ENCODE measurements at places on chromosomes 1 and 21.

DNA sequence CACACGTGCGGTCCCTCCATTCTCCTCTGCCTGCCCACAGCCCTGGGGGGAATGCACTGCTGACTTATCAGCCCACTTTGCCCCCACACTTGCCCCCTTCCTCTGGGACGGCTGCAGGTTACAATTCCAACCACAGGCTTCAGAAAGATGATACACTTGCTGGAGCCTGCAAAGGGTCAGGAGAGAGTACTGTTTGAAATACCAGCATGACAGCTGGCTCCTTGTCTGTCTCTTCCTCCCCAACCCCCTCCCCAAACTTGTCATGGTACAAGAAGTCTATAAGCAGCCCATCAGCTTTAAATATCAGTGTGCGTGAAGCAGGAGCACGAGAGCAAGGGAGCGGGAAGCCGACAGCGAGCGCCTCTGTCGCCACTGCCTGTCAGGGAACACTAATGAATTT, 62.4 kb downstream of the ERI3 start:
- no peak for DNase-seq

DNA sequence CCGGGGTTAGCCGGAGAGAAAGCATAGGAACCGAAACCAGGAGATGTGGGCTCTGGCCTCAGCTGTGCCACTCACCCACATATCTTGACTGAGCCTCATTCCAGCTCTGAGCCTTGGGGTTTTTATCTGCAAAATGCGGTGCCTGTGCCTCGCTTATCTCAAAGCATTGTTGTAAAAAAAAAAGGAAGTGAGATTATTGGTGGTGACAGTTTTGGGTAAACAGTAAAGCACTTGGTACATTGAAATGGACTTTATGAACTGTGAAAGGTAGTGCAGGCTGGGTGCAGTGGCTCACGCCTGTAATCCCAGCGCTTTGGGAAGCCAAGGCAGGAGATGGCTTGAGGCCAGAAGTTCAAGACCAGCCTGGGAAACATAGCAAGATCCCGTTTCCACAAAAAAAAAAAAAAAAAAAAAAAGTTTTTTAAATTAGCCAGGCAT, 3.8 kb downstream of the PTAFR start:
- peak; percentile 38 for DNase-seq

DNA sequence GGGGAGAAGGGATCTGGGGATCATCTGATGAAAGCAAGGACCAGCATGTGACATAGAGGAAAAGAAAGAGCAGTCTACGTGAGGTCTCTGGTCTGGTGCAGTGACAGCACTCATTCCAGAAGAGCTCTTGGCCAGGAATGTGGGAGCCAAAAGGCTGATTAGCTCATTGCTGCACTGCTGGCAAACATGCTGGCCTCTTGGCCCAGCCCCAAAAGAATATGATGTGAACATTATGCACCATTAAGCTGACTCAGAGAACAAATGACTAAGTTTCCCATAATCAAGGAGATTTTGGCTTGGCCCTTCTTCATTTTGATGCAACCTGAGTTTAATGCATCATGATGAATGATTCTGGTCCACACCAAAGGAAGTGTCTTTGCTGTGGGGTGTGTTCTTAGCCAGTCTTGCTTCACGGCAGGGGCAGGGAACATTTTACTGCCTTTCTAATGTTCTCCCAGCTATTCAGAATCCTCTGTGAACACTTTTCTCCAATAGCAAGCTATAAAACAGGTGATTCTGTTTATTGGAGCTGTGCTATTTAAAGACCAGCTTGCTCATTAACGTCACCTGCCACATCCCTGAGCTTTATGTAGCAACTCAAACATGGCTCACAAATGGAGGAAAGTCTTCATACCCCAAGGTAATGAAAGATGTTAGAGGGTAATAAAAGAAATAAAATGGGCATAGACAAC, 55.1 kb downstream of the PCBP3 start:
- peak; percentile 59 for DNase-seq

GRCh38 chr1:5743435-5744095, 248.7 kb downstream of the NPHP4 start:
- DNase-seq = no peak

GRCh38 chr1:183215076-183215720, 29.1 kb downstream of the LAMC2 start:
- DNase-seq = no peak

GRCh38 chr1:39540504-39541031, 36.0 kb downstream of the PABPC4 start:
- peak; percentile 64 for DNase-seq

DNA sequence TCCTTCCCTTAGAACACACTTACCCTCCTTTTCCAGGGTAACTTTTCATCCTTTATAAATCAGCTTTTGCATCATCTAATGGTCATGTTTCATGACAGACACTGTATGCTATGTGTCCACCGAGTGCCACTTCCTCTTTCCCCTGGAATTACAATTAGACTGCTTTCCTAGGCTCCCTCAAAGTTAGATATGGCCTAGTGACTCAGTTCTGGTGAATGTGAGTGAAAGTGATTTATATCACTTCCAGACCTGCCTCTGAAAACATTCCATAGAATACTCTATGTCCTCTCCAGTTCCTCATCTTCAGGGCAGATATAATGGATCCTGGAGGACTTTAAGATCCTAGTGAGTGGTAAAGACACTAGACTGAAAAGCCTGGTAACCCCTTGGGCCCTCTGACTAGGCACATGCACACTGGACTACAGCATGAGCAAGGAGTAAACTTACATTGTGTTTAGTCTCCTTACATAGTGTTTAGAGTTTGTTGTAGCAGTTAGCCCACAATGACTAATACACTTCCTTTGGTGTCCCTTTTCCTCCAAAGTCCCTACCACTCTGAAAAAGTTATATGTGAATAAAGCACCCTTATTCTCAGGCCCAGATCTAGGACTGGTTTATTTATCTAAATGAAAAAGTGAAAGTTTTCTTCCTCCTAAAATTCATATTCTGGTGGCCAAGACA, 59.3 kb downstream of the GPR88 start:
- DNase-seq = no peak

DNA sequence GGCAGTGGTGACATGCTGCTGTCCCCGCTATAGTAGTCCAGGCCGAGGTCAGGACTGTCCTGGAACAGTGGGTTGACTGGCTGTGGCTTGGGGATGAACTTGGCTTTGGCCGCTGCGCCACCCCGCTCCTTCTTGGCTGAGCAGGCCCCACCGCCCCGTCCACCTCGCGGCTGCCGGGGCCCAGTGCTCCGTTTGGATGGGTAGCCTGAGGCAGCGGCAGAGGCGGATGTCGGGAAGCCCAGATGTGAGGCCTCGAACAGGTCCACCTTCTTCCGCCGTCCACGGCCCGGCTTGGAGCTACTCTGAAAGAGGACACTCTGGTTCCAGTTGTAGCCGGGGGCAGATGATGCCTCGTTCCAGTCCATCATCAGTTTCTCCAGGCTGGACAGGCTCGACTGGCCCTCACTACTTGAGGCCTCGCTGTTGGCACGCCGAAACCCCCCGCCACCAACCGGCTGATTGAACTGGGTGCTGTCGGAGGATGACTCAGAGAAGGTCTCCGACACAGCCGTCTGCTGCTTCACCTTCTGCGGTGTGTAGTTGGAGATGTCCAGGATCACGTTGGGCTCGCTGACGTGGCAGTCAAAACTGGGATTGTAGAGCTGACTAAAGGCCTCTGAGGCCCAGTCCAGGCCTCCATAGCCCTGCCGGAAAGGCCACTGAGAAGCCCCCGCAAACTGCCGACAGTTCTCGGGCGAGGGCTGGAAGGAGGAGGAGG, 55.6 kb downstream of the AHDC1 start:
- DNase-seq = no peak
